Renal cortex interstitium (tissue), 15 donors: ENCODE measurements at places on chromosomes 3 and 15. TPM values are rescaled to one million over a fixed set of nuclear protein-coding genes. Genes with fewer than 3 reads are reported as not detected.

GRCh38 chr15:25709437-25710159 lies 153.5 kb downstream of the ATP10A start:
- DNase-seq, result no peak

DNA sequence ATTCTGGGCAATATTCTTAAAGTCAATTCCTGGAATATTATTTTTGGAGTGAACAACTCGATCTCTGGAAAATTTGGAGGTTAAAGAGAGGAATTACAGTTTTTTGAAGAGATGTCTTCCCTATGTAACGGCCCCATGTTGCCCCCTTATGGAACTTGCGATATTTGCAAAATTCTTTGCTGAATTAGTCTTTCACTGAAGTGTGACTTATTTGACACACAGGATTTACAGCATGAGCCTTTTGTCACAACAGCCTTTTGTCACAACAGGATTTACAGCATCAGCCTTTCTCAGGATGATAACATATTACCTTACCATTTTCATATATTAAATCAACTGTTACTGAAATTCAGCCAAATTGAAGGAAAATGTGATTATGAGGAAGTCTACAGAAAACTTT lies 37.8 kb upstream of the SPTSSB start:
- no peak for DNase-seq

DNA sequence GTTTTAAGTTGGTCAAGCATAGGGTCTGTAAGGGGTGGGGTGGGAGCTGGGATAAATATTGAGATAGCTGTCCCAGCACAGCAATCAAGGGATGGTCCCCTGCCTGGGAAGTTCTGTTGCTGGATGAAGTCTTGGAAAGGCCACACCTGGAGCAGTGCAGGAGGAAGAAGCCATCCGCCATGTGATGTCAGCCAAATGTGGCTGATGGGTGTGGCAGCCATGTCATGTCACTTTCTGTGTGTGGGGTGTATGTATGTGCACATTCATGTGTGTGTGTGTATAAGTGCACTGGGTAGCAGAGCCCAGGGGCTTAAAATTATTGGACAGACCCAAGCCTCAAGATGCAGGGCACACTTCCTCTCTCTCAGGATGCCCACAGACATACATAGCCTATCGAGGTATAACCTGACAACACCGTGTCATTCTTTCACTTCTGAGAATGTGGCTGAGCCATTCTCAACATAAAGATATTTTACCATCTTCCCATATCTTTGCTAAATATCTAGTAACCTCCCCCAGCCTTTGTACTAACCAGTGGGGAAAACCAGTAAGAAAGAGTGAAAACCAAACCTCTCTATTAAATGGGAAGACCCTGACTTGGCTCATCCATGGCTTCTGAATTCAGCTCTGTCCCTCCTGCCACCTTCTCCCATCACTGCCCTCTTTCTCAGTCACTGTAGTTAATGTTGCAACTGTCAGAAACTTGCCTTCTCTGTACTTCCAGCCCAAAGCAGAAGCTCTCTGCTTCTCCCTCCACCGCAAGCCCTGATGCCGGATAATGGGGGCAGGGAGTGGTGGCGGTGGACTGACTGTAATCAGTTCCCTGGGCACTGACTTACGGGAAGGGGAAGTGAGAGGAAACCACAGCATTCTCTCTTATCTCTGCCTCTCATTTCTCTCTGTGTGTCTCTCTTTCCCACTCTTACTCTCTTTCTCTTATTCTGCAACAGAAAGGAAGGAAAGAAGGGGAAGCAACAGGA lies 11.2 kb downstream of the TNFSF10 start:
- DNase-seq, result no peak

Gene SI
- not detected for polyA plus RNA-seq

GRCh38 chr3:112640930-112641801 lies at the start of gene CCDC80:
Gene CCDC80, minus strand, starts transcription at chr3:112641143. Its CDS starts 1,238 bp downstream, at chr3:112639905.
- DNase-seq, result peak; percentile 83

DNA sequence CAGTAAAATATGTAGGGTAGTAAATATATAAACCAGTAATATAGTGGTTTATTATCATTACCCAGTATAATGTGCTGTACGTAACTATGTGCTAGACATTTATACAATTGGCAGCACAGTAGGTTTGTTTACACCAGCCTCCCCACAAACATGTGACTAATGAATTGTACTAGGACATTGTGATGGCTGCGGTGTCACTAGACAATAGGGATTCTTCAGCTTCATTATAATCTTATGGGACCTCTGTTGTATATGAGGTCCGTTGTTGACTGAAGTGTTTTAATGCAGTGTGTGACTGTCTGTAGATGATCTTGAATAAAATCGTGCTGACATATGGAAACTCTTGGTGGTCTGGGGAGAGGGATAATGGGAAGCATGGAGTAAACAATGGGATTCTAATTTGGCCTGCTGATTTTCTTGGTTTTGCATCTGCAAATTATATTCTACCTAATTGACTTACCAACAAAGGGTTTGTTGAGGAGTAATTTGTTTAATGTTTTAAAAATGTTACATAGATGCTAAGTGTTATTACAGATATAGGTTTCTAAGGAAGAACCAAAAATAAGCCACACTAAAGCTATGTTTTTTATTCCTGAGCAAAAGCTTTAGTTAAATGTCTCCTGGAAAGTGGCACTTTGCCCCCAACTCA lies 496.5 kb upstream of the TBL1XR1 start:
- DNase-seq, result no peak

DNA sequence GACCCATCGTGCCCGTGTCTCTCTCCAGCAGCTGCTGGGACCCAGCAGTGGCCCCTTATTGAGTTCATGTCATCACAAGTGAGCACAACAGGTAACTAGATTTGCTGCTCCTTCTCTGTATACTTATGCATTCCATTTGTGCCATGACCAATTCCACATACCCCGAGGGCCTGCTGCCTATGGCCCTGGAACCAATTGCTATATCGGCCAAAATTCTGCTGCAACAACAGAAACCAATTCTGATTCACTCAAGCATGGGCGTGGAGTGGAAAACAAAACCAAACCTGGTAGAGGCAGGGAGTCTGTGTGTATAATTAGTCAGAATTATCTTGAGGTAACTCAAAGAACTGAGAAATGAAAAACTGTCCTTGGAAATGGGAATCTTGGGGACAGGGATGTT lies 516.6 kb downstream of the EPHB1 start:
- DNase-seq, result peak; percentile 33

DNA sequence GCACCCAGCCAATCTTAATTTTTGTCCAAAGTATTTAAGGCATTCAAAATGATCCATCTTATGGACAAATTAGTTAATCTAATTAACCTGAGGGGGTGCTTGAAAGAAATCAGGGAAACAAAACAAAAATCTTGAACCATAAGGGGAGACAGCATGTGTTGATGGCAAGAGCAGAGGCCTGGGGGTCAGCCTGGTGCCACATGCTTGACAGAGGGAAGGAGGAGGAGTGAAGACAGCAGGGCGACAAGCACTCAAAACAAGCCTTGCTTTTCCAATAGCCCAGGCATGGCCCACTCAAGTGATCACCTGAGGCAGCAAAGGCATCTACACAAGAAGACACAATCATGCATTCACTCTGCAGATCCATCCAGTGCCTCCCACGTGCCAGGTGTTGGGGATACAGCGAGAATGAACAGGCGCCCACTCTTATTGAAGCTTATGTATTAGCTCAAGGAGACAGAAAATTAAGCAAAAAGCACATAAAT lies 25.0 kb upstream of the MGLL start:
- no peak for DNase-seq

DNA sequence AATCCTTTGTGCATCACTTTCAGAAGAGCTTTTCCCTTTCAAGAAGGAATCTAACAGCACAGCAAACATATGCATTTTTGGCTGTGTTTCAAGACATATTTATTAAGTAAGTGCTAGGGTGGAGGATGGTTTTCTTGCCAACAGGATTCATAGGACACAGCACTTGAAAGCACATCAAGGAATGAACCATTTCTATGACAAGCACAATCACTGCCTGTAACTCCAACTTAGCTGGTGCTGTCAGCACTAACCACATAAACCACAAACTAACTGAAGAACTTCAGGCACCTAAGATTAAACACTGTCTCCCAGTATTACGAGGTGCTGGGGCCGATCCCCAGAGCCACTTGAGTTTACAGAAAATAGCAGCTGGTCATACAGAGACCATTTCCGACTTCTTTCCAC lies 35.4 kb upstream of the SPRED1 start:
- DNase-seq, result no peak

Gene AP3B2
- 3.9 TPM for polyA plus RNA-seq

- no peak for DNase-seq
Measured at GRCh38 chr3:18345015-18345367, 80.1 kb downstream of the SATB1 start.

DNA sequence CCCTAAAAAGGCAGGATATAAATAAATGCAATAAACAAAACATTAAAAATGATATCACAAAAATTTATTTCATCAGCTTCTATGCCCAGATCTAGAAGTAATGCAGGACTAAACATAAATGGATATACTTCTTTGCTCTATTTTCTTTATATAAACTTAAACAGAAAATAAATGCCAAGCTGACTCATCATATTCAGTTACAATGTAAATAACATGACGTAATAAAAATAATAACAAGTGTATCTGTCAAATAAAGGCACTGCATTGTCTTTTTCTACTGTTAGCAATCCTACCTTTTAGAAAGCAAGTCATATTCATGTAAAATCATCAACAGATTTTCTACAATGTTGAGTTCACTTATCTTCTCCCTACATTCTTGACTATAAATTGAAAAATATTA lies 61.6 kb downstream of the NEK10 start:
- DNase-seq, result no peak
